Esophagus squamous epithelium (tissue), 5 donors: ENCODE measurements at places on chromosomes 1 and 21.

DNA sequence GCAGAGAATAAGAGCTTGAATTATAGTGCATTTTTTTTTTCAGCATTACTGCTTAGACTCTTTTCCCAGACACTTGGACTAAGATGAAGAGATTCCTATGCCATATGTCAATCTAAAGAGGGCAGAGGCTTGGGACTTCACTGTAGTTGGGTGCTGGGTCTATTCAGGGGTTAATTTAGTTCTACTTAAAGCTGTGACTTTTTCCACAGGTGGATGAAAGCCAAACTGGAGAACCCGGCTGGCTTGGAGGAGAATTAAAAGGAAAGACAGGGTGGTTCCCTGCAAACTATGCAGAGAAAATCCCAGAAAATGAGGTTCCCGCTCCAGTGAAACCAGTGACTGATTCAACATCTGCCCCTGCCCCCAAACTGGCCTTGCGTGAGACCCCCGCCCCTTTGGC lies 104.8 kb downstream of the ATP5PO start:
- DNase-seq: no peak

- no peak for DNase-seq
These were observed 81.1 kb upstream of the SLFNL1 start for GRCh38 chr1:41102653-41103052.

- DNase-seq: no peak
These were observed 15.2 kb downstream of the PTPRF start for GRCh38 chr1:43545695-43546387.

DNA sequence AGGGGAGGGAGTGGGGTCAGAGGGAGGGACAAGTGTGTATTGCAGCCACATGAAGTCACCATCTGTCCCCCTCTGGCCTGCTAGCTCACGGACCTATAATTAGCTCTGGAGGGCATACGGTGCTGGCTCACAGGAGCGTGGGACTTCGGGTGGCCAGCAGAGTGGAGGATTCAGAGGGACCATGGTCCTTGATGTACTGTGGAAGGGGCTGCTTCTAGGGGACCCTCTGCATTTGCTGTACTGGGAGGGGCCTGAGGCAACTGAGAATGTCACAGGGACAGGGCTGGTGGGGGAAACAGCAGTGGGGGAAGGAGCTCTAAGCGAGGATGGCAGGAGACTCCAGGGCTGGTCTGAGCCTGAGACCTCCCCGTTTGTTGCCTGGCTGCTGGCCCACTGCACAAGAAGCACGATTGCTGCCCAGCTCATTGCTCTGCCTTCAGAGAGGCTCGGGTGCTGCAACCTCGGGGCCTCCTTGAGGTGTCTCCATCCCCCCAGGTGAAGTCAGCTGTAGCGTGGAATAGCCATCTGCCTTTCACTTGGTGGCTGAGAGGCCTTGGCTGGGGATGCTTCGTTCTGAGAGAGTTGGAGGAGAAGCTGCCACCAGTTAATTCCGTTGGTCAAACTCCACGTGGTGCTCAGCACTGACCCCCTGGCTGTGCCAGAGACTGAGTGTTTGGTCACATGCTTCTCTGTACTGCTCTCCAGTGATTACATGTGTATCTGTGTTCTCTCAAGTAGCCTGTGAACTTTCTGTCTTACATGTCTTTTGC lies 2.7 kb downstream of the PPFIA4 start:
- DNase-seq: no peak

- no peak for DNase-seq
These were observed 120.8 kb upstream of the GADD45A start for GRCh38 chr1:67564193-67564592.

GRCh38 chr1:177471244-177471643 lies 300.5 kb downstream of the BRINP2 start:
- no peak for DNase-seq

GRCh38 chr1:5916572-5917280 lies 75.5 kb downstream of the NPHP4 start:
- no peak for DNase-seq

DNA sequence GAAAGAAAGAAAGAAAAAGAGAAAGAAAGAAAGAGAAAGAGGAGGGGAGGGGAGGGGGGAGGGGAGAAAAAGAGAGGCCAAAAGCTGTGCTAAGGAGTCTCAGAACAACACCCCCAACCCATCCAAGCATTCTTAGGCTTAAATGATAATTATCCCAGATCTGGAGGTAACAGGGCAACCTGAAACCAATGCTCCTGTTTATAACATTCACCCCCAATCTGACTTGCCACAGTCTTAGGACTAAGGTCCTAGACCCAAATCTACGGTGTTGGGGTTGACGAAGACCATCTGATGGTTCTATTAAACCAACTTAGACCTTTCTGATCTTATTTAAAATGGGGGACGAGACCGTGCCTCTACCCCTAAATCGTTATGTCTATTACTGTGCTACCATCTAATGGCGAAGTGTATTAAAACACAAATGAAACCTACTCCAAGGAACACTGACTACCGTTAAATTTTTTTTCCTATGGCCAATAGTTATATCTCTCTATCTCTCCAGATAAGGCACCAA lies 119.3 kb upstream of the CDC42BPA start:
- no peak for DNase-seq
